ENCODE measurements at places on chromosomes 7 and 10.

DNA sequence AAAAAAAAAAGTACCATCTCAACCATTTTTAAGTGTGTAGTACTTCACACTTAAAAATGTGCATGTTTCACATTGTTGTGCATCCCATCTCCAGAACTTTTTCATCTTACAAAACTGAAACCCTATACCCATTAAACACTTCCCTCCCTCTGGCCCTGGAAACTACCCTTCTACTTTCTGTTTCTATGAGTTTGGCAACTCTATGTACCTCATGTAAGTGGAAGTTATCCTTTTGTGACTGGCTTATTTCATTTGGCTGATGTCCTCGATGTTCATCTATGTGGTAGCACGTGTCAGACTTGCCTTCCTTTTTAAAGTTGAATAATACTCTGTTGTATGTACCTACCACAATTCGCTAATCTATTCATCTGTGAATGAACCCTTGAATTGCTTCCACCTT is 12.2 kb downstream of the KCNMA1 start:
- DNase-seq, result no peak

- DNase-seq, result no peak
Measured at GRCh38 chr10:61565819-61566560, 96.7 kb upstream of the CABCOCO1 start.

- no peak for DNase-seq
Measured at GRCh38 chr7:5695727-5696345, 85.6 kb downstream of the RNF216 start.

DNA sequence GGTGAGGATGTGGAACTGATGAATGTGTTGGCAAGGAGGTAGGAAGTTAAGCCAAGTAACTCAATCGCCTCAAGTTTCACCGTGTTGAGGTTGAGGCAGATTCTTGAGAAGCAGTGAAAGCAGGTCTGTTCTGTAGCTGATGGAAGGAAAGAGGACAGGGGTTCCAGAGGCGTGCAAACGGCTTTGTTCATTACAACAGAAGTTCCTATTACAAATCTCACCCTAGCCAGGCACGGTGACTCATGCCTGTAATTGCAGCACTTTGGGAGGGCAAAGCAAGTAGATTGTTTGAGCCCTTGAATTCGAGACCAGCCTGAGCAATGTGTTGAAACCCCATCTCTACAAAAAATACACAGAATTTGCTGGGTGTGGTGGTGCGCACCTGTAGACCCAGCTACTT is 36.9 kb upstream of the PTF1A start:
- DNase-seq, result no peak

DNA sequence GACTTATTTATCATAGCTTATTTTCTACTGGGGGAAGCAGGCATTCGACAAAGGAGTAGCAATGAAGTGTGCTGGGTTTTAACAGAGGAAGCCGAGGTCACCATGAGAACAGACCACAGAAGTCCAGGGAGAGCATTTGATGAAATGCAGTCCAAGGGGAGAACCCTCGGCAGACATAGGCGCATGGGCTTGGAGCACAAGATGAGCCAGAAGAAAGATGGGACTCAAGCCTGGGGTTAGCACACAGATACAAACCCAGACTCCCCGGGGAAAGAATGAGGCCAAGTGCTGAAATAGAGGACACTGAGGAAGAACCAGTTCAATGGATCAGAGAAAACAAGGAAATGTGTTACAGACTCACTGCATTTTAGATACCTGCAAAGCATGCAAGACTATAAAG is 209.5 kb downstream of the FAM107B start:
- DNase-seq, result no peak

- DNase-seq, result no peak
Measured at GRCh38 chr10:61096056-61096455, 152.1 kb upstream of the RHOBTB1 start.

DNA sequence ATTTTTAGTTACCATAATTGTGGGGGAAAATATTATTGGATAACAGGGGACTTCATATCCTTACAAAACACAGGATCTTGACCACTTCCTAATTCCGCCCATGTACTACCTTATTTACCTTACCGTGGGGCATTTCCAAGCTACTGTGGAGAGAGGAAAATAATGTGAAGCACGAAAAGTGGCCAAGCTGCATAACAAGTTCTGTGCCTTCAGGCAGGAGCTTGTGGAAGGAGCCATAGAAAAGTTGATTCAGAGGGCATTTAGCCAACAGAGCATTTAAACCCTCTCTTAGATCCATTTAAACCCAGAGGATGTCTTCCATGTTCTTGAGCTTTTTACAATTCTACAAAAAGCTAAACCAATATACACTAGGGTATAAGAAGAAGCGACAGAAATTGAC is 41.6 kb downstream of the DNAJB9 start:
- DNase-seq, result no peak

DNA sequence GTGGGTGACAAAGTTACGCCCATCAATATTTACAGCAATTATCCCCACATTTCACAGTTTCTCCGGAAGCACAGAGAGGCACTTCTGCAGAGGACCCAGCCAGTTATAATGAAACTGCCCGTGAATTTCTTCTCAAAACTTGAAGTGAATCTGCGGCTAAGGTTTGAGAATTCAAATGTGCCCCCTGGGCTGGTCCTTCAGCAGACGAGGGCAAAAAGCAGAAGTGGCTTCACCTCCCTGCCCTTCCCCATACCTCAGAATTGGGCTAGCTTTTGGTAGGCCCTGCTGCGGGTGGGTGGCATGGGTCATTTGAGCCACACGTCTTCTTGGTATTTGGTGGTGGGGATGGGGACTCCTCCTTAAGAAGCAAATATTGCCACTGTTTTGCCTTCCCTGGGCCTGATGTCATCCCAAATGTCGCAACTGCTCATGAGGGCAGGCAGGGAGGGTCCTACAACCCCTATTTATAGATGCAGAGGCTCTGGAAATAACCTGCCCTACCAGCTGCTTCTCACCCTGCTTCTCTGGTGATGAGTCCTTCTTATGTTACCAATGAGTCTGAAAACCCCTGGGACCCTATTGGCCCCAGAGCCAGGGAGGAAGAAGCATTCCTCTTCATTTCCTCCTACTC is 16.6 kb upstream of the WDFY4 start:
- DNase-seq, result no peak

- no peak for DNase-seq
Measured at GRCh38 chr10:108868881-108869280, 1054.4 kb downstream of the XPNPEP1 start.

DNA sequence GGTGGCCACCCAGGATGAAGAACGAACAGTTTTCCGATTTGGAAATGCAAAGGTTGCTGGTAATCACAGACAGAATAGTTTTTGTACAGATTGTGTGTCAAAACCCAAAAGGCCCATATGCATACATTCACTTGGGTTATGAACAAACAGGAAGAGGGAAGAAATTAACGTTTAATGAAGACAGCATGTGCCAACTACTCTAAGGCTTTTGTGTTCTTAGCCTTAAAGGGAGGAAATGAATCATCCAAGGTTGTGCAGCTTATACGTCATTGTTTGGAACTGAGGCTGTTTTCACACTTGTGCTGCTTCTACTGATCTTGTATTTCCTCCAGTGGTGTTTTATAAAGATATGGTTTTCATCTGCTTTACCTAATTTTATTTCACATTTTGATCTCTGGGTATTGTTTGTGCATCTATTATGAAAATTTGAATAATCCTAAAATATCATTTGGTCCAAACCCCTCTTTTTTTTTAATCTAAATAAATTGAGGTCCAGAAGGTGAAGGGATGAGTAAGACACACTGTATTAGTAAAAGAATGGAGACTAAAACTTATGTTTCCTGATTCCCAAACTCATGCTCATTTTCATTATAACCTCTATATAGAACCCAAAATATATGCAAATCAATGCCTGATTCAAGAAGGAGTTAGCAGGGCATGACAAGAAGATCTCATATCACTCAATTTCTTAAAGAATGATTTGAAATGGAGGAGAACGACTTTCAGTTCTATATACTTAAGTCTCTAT is 373.1 kb downstream of the THSD7A start:
- no peak for DNase-seq

- no peak for DNase-seq
Measured at GRCh38 chr7:157652161-157652953, 315.6 kb downstream of the DNAJB6 start.

DNA sequence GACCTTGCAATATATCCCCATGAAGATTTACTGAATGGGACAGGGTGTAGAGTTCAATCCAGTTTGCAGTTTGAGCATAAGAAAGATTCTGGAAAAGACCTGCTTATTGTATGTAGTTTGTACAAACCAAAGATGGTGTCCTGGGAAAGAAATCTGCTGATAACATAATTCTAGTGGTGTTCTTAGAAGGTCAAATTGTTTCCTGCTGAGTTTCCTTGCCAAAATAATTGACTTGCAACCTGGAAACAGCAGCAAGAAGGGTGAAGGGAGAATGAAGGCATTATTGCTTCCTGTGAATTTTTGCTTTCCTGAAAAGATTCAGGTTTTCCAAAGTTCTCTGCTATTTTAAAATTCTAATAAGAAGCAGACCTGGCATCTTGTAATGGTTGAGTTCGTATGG is 222.9 kb downstream of the KIF20B start:
- DNase-seq, result no peak

DNA sequence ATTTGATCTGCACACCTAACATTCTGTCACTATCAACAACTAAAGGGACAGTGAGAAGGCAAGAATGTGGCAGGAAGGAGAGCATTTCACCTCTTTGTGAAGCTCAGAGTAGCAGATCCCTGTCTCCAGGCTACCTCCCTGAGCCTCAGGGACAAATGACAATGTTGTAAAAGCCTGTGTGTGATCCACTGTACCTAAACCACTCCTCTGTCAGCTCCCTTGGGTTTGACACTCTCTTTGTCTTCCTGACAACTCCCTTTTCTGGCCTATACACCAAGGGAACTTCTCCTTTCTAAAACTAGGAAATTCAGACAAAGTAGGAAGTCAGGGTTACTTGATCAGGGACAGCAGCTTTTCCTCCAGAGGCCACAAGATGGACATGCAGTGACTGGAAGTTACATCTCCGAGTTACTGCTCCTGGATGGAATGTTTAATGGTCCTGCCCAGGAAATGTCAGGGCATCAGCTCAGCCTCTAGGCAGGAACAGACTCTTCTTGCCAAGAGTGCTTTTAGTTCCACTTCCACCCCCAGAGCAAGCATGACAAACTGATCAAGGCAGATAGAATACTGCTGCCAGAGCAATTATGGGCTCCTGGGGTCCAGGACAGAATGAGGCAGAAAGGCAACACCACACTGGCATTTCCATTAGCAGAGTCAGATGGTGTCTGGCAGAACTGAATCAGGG is 1014.5 kb upstream of the LRRTM3 start:
- DNase-seq, result no peak

DNA sequence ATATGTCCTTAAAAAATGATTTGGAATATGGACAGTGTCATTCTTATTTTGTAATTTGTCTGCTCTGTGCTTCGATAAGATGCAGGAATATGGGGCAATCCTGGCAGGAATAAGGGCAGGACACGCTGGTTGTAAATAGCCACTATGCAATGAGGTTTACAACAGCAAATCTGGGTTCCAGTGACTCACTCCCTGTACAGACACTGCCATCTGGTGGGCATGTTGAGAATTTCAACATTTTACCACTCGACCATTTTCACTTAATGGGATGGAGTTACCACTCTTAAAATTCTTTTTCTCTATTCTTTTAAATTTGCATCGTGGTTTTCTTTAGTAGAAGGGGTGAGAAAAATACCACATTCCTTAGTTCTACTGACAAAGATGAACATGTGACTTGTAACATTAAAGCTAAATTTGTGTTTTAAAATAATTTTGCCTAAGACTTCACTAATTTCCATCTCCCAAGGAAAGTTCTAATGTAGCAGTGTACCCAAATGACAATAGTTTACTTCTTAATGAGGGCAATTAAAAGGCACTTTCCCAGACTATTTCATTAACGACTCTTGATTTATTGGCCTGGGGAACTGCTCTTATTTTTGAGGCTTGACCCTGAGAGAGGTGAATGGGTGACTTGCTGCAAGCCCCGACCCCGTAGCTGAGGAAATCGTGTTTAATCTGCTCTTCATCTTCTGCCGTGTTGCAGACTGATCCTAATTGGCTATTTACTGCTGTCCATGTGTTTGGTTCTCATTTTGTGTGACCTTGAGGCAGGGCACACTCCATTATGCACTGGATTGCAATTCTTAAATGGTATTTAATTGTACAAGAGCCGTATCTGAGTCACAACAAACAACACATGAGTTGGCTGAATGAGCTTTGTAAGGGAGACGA is 173.6 kb upstream of the IMMP2L start:
- no peak for DNase-seq

DNA sequence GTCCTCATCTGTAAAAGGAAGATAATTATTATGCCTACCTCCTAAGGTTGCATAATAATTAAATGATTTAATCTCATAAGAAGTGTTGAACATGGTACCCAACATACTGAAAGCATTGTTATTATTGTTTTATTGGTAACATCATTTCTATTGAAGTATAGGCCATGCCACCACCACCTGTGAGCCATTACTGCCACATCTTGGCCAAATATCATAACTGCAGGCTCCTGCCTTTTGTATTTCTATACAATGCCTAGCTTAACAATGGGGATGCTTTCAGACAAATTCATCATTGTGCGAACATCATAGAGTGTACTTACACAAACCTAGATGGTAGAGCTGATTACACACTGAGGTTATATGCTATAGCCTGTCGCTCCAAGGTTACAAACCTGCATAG is 61.1 kb upstream of the NPSR1 start:
- DNase-seq, result no peak

- DNase-seq, result no peak
Measured at GRCh38 chr7:138755331-138755747, 42.5 kb upstream of the TMEM213 start.

DNA sequence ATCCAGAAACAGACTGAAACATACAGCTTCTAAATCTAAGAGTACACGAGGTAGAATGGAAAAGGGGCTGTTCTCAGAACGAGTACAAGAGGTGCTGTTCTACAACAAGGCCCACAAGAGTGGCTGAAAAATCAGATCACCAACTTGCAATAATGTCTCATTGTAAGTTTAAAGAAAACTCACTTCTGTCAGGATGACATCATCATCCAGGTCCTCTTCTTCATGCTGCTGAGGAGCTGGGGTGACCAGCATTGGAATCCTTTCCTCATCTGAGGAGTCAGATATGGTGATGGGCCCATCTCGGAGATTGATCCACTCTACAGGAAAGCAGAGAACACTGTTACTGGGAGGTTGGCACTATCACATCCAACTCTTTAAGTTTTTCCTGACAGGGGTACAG is 28.8 kb downstream of the RNF216 start:
- DNase-seq, result no peak

DNA sequence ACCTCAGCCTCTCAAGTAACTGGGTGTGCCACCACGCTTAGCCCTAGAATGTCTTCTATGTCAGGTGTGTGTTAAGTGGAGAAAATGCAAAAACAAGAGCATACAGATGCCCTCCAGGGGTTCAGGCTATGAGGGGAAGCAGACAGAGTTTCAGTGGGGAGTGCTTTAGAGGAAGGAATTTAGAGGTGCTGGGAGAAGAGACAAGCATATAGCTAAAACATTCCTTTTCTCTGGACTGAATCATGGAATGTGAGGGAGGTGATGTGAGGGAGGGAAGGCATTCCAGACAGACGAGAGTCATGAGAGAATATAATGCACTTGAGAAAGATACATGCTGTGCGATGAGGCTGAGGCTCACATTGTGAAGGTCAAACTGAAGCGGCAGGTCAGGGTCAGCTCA is 6.6 kb upstream of the ZNF786 start:
- DNase-seq, result no peak
